A549 treated with Mapracorat at 1 μM for 4 hours (cell line): ENCODE measurements at places on chromosomes 1 and 21. TPM values are rescaled to one million over a fixed set of nuclear protein-coding genes. Genes with fewer than 3 reads are reported as not detected.

Gene PUM1
- 22.2 to 33.8 TPM (median 28.2 TPM) in 5 replicates for total RNA-seq

Gene VAMP3
- 67.0 to 76.7 TPM (median 70.0 TPM) in 5 replicates for total RNA-seq

Gene TAF5L
- 21.8 to 24.2 TPM (median 22.4 TPM) in 5 replicates for total RNA-seq

Gene PPFIA4
- 0.29 to 0.89 TPM (median 0.45 TPM) in 5 replicates for total RNA-seq

Gene KLHDC8A
- total RNA-seq: 0.60 to 0.89 TPM (median 0.66 TPM) in 5 replicates

Gene NBPF20
- 2.7 to 4.2 TPM (median 3.3 TPM) in 5 replicates for total RNA-seq

Gene AKR7A3
- 0.09 to 0.32 TPM (median 0.12 TPM) in 5 replicates for total RNA-seq

Gene TMEM269
- 0.06 to 0.32 TPM (median 0.12 TPM) in 4 of 5 replicates, not detected in the other for total RNA-seq

Gene POGZ
- total RNA-seq: 17.9 to 22.4 TPM (median 19.4 TPM) in 5 replicates

Gene CAPZB
- total RNA-seq: 227 to 265 TPM (median 229 TPM) in 5 replicates

Gene FOXD2
- total RNA-seq: 0.41 to 0.58 TPM (median 0.50 TPM) in 5 replicates

Gene FAM3B
- not detected in 5 replicates for total RNA-seq

Gene PLEKHN1
- 3.6 to 6.3 TPM (median 5.7 TPM) in 5 replicates for total RNA-seq

Gene CCDC190
- not detected in 5 replicates for total RNA-seq

Gene CCDC185
- total RNA-seq: 0.06 TPM in 1 of 5 replicates, not detected in the others

Gene RXFP4
- total RNA-seq: not detected in 5 replicates

Gene CR1L
- 0.40 TPM in 1 of 5 replicates, not detected in the others for total RNA-seq

Gene EVA1B
- 9.5 to 25.0 TPM (median 23.7 TPM) in 5 replicates for total RNA-seq

Gene AADACL4
- not detected in 5 replicates for total RNA-seq

Gene PCAT6
- 2.8 to 5.1 TPM (median 3.8 TPM) in 5 replicates for total RNA-seq

Gene KCNJ15
- 0.27 to 0.55 TPM (median 0.32 TPM) in 3 of 5 replicates, not detected in the others for total RNA-seq

Gene HCRTR1
- not detected in 5 replicates for total RNA-seq

Gene PEX11B
- 33.2 to 41.4 TPM (median 36.2 TPM) in 5 replicates for total RNA-seq

Gene SPRR1B
- not detected in 5 replicates for total RNA-seq

Gene COL9A2
- 0.11 to 0.56 TPM (median 0.29 TPM) in 5 replicates for total RNA-seq

Gene CASZ1
- 1.6 to 2.8 TPM (median 1.9 TPM) in 5 replicates for total RNA-seq
